ENCODE measurements at places on chromosomes 11 and 22.

- no peak for DNase-seq
These were observed 47.4 kb upstream of the CWF19L2 start for GRCh38 chr11:107504981-107505380.

GRCh38 chr11:44773351-44773965 lies 46.7 kb downstream of the TSPAN18 start:
- DNase-seq: no peak

DNA sequence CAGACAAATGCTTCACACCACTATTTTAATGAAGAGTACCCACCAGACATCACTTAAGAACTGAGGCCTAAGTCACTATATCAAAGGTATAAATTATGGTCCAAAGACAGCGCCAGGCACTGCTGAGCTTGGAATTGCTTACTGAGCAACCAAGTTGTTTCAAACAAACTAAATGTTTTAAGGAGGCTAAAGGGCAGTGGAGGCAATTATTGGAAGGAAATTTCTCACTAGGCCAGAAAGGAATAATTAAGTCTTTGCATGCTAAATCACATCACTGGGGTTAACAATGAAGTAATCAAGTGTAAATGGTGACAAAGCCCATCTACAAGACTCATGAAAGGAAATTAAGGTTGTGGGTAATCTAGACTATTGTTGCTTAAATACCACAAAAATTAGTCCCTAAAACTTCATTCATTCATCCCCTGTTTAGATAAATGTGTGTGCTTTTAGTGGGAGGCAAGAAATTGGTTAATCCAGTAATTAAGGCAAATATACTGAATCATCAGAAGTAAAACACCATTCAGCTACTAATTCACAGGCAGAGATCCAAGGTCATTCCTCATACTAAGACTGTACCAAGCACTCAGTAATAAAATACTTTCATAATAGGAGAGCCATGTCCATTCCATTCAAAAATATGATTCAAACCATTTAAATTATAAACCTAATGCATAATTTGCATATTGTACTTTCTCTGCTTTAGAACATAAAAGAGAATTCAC lies 21.2 kb downstream of the LGR4 start:
- no peak for DNase-seq

- DNase-seq: no peak
These were observed 13.3 kb downstream of the ARHGAP1 start for GRCh38 chr11:46686886-46687795.

DNA sequence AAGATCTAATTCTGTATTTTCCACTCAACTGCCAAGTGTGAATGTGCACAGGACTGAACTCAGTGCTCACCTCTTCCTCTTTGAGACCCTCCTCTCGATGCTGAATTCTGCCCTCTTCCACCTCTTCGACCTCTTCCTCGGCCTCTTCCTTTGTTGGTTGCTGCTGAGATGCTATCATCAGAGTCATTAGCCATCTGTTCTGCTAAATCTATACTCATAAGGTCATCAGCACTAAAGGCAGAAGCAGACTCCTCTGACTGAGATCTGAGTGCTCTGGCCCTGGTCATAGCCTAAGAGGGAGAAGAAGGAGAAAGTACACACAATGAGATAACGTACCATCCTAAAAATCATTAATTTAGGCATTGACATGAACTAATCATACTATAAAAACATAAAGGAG lies 45.9 kb upstream of the GPR83 start:
- DNase-seq: no peak

GRCh38 chr11:34724973-34725372 lies 104.1 kb downstream of the EHF start:
- DNase-seq: no peak

DNA sequence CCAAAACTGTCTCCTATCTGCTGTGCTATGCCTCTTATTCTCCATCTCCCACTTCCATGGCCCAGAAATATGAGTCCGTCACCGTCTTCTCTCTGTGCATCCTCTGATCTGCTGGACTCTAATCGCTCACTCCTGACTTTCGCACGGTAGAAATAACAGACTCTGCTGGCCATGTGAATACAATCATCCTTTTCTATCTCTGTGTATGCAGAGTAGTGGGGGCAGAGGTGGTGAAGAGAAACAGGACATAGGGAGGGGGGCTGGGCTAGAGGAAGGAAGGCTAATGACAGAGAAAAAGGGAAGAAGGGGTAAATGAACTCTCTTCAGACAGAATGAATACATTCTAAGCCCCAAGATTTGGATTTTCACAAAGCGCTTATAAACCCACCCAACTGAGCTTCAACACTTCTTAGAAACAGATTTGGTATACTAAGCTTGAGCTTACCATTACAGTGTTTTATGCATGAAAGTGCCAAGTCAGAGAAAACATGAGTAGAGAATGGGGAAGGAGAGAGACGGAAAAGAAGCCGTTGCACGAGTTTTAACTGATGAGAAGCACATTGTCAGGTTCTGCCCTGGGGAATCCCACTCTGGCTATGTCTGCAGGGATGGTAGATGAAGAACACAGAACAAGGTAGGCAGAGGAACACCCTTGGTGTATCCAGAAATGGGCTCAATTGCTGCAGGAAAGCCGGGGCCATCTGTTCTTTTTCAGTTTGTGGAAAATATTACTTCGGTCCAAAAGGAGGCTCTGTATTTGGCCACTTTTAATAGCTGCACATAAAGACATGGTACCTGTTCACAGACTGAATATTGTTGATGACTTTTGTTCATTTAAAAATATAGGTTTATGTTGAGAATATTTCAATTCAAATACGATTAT lies 324.7 kb downstream of the ETS1 start:
- no peak for DNase-seq

- no peak for DNase-seq
These were observed 64.8 kb downstream of the PAK1 start for GRCh38 chr11:77409046-77409445.

- no peak for DNase-seq
These were observed 17.8 kb downstream of the TRIOBP start for GRCh38 chr22:37714634-37715033.

GRCh38 chr11:64316672-64317324 lies 561 bp downstream of the TRMT112 start:
- DNase-seq: peak; percentile 34

DNA sequence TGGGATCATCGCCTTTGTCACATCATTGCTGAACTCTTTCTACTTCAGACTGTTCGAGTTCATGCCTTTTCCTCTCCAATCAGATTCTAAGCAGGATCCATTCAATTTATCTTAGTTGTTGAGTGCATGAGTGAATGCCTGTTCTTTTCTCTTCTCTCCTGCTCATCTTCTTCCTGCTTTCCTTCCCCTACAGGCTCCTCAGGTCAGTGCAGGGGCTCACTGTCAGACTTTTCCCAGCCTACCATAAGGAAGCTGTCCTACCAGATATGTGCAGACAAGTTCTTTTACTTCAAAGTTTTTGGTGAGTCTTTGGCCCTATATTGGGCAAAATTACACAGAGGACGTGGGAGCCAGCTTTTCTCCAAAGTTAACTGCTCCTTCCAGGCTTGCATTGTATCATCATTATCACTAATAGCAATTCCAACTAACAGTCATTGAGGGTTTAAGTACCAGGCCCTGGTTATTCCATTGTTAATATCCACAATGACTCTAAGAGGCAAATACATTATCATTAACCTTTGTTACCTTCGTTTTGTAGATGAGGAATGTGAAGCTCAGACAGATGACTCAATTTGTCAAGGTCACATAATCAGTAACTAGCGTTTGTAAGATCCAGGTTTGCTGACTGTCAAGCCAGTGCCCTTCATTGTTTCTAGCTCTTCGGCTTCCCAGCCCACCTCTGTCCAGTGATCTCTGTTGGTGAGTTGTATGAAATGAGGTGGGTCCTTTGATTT lies 30.4 kb downstream of the OR6Q1 start:
- no peak for DNase-seq

GRCh38 chr11:12846786-12847615 lies 162.1 kb upstream of the RASSF10 start:
- no peak for DNase-seq

DNA sequence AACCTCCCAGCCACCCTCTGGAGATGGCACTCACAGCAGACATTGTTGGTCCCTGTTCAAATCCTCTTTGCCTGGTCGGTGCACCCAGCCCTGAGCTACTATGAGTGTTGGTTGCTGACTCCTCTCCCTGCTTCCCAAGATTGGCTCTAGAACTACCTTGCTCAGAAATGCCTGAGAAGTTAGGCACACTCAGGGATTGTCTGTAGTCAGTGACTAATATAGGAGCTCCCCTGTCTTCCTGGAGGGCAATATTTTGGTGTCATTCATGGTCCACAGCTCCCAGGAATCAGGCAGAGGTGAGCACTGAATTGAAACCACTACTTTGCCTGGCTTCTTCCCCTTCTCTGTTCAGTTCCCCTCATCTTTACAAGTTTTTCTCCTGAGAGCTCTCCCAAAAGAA lies 325.9 kb downstream of the MIAT start:
- no peak for DNase-seq

GRCh38 chr11:4619514-4619913 lies 11.5 kb upstream of the TRIM68 start:
- DNase-seq: no peak

- no peak for DNase-seq
These were observed at the start of gene KRTAP5-2 for GRCh38 chr11:1597994-1598380. Gene KRTAP5-2, minus strand, starts transcription at chr11:1598294. Its CDS starts 44 bp downstream, at chr11:1598250.

DNA sequence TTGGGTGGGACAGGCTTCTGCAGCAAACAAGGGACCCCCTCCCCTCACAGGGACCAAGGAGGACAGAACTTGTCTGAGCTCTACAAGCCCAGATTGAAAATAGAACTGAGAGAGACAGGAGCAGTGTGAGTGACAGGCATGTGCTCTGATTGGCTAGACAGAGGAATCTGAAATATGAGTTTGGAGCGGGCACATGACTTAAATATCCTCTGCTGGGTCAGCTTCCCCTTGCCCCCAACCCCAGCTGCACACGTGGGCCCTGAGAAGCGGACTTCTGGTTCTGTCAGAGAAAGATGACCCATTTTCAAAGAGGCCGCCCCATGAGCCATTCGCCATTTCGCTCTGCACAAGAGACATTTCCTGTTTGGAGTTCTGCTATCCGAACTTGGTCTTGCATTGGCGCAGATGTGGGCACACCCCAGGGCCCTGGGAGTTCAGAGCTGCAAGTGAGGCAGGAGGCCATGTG lies 5.3 kb downstream of the TUBA8 start:
- DNase-seq: no peak

DNA sequence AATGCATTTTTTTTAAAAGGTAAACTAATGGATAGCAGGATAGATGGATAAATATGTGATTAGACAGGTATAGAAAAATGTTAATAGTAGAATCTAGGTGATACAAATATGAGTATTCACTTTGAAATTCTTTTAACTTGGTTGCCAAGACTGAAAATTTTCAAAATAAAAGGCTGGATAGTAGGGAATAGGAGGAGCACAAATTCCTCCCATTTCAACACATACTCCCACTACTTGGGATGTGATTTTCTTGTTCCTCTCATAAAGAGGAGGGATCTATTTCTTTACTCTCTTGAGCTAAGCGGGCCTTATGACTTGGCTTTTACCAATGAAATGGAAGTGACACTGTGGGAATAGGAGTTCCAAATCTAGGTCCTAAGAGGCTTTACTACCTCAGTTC lies 35.9 kb downstream of the PIK3C2A start:
- no peak for DNase-seq

- no peak for DNase-seq
These were observed 265.7 kb downstream of the OR4C45 start for GRCh38 chr11:50298182-50298988.

GRCh38 chr11:102733232-102733875 lies 8.6 kb upstream of the MMP8 start:
- peak; percentile 27 for DNase-seq

DNA sequence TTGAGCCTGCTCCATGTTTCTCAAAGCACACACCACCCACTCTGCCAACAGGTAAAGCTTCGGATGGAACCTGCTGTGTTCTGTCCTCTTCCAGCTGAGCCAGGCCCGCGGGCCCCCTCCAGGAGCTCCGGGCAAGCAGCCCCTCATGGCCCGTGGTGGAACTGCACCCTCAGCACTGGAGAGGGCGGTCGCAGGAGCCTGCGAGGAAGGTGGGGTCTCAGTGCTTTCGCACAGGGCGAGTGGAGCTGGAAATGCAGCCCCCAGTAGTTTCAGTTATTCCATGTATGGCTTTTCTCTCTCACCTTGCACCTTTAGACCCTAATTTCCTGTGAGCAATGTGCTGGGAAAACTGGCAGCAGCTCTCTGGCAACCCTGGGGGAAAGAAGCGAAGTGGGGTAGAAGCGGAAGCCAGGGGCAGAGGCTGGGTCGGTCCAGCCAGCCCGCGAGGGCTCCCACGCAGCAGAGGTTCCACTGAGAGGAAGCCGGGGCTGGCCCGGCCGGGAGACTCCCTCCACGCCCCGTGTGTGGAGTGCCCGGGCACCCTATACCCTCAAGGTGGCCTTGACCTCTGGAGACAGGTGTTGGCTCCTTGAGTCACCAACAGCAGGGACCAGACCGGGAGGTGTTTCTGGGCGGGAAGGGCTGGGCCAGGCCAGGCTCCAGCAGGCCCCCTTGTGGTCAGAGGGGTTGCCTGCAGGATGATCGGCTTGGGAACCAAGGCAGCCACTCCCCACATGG lies 119.9 kb upstream of the TMEM45B start:
- peak; percentile 47 for DNase-seq
